ENCODE measurements at places on chromosomes 3 and 15.

- DNase-seq = no peak
Observed at GRCh38 chr3:112815981-112816380, 30.7 kb downstream of the CD200R1L start.

- DNase-seq = no peak
Observed at GRCh38 chr3:32820430-32820829, 2.6 kb downstream of the TRIM71 start.

DNA sequence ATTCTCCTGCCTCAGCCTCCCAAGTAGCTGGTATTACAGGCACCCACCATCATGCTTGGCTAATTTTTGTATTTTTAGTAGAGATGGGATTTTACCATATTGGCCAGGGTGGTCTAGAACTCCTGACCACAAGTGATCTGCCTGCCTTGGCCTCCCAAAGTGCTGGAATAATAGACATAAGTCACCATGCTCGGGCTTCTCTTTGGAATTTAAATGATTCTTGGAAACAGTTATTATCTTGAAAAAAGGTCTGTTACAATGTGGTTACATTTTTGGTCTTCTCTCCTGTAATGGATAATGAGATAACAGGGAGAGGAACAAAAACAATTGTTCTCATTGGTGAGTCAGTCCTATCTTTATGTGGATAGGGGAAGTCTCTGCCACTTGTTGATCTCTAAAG, 59.8 kb upstream of the AADACL2 start:
- no peak for DNase-seq

DNA sequence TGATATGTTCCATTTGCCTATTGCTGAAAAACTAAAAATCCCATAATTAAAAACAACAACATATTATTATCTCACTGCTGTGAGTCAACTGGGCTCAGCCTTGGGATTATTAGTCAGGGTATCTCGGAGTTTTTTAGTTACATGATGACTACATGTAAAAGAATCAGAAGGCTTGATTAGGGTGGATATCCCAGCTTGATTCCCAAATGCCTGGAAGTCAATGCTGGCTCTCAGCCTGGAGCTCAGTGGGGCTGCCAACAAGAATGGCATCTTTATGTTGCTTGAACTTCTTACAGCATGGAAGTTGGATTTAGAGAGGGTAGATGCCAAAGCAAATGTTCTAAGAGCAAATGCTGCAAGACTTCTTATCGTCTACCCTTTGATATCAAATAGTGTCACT, 278.5 kb downstream of the PLOD2 start:
- DNase-seq = no peak

DNA sequence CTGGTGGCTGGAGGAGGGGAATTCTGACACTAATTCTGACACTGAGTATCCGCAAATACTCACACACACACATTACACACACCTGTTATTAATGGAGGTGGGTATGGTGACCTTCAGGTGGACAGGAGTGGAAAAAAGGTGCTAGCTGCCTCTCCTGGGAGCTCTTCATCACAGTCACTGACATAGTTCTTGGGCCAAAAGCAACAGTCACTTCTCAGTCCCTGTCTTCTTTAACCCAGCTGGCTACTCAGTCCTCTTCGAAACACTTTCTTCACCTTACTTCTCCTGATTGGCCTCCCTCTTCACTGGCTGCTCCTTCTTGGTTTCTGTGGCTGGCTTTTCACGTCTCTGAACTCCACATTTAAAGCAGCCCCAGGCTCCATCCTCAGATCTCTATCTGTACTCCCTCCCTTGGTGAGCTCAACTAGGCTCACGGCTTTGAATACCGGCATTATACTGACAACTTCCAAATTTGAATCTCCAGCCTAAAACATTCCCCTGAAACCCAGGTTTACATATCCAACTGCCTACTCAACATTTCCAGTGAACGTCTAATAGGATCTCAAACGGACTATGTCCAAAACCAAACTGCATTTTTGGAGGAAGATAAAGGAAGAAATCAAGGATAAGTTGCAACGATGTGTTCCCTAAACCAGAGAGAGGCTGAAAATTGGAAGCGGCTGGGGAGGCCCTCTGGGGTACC, 53.2 kb upstream of the HEG1 start:
- no peak for DNase-seq

DNA sequence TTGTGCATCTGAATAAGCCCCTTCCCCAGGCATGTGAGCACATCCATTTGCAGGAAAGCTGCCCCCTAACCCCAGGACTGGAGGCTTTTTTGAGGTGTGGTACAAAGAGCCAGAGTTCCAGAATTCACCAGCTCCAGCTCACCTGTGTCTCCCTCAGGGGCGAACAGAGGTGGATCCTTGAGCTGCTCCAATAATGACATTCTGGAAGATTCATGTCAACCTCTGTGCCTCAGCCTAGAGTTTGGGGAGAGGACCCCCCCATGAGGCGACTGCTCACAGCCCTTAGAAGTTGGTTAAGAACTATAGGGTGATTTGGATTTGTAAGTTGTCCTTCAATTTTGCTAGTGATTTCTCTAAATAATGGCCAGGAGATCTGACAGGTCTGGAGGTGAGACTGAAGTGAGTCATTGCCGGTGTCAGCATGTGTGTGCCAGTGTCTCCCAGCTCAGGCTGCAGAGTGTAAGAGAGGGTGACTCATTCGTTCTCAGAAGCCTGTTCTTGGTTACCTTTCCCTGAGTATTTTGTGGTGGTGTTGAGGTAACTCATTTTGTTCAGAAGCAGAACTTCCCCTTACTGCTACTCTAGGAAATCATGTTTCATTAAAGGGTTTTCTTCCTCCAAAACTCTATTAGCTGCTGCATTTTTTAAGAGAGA, 136.9 kb upstream of the TOPAZ1 start:
- DNase-seq = no peak

DNA sequence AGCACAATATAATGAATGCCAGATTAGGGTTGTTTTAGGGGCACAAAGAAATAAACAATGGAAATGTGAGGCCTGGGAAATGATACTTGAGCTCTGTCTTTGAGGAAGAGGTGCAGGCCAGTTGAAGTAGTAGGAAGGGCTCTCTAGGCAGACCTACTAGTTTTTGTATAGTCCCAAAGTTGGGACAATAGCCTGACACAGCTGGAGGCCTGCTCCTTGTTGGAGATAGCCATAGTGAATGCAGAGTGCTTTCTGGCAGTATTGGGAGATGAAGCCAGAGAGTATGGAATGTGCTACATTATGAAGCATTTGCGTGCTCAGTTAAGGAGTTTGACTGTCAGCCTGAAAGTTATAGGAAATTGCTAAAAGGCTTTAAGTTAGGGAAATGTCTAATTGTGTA, 251.2 kb upstream of the ZPLD1 start:
- no peak for DNase-seq

DNA sequence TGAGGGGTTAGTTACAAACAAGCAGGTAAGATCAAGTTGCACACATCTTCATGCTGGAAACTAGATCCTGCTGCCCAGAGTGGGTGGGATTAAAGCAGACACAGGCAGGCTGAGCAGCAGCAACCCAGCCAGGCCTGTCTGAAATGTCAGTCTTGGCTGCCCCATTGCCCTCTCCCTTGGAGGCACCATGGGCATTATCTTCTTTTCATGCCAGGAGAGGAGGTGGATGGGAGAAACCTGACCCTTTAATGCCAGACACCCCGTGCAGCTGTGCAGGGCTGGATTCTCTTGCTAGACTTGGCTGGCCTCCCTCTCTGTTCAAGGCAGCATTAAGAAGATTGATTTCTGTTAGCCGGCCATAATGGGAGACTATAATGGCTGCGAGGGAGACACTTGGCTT, 23.0 kb upstream of the EPHB1 start:
- DNase-seq = no peak

DNA sequence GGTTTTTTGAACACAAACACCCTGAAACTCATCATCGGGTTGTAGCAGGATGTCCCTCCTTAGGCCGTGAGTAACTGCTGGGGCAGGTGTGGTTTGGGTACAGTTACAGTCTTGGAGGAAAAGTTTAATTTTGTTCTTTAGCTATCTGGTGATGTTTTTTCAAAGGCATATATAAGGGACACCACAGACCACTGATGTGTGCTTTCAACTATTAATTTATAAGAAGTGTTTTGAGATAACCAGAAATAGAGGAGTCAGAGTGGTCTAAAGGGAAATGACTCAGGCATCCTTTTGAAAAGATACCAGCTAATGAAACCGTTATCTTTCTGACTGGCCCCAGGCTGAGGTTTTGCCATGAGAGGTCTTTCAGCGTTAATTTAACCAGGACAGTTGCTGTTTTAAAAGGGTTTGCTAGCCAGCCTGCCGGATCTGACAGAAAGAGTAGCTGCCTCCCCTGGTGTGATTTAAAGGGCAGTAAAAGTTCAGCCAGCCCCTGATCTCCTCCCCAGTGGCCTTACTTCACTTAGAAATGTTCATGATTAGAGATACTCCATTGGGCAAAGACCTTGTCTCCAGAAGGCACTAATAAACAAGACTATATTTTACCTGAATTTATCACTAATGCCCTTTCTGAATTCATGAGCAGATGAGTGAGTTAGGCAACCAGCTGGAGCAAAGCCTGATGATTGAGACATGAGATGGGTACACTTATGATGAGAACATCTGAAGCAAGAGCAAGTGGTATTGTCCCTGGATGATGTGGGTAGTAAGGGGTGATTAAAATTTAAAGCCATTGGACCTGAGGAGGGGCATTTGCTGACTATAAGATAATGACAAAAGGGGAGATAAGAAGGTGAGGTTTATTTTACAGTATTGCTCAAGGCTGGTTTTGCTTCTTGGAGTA, 482.5 kb upstream of the TBL1XR1 start:
- DNase-seq = no peak

DNA sequence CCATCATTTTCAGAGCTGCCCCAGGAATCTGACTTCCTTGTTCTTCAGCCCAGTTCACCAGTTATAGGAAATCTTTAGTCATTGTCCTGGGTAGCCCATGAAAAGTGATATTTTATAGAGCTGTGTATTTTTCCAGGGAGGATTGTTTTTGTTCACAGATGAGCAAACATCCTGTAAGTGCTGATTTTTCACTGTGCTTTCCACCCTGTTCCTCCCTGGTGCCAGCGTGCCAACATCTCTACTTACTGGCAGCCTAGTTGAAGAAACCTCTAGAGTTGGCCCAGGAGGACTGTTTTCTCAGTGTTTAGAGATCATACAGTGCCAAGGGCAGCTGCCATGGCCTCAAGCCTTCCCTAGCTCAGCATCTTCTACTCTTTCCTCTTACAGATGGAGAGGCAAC, 41.3 kb downstream of the ST6GAL1 start:
- no peak for DNase-seq

GRCh38 chr15:62173215-62173614, 8.1 kb upstream of the C2CD4B start:
- DNase-seq = peak; percentile 53

- no peak for DNase-seq
Observed at GRCh38 chr15:57438166-57438565, 61.9 kb downstream of the CGNL1 start.

- DNase-seq = peak; percentile 47
Observed at GRCh38 chr3:69865925-69866679, 126.8 kb downstream of the MITF start.

GRCh38 chr3:141379250-141379966, 11.1 kb downstream of the ZBTB38 start:
- peak; percentile 63 for DNase-seq

DNA sequence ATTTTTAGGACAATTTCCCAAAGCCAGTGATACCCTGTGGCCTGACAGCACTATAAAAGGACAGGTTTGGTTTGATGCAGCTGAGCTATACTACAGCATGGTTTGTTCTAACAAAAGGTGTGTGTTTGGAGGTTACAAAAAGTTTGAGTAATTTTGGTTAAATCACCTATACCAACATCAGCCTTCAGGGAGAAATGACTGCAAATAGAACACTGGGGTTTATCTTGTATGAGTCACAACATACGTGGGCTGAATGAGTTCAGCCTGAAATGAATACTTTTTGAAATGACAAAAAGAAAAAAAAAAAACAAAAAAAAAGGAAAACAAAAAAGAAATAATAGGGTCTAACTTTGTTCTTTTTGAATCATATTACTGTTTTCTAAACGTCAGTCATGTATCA, 345.7 kb downstream of the CNTN3 start:
- DNase-seq = no peak

GRCh38 chr15:35487417-35487816, 58.5 kb downstream of the DPH6 start:
- DNase-seq = no peak

- DNase-seq = no peak
Observed at GRCh38 chr15:68347392-68347791, 69.8 kb downstream of the FEM1B start.

DNA sequence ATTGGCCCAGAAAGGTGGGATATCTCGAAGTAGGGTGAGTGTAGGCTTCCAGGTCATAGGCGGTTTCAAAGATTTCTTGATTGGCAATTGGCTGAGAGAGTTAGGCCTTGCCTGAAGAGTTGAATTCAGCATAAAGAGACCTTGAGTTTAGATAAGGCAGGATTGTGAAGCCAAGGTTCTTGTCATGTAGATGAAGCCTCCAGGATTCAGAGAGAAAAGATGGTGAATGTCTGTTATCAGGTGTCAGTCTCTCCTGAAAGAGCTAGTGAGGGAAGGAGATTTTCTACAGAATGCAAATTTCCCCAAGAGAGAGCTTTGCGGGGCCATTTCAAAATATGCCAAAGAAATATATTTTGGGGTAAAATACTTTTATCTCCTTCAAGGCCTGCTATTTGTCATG, 217.0 kb upstream of the TLE3 start:
- DNase-seq = no peak

GRCh38 chr3:4983739-4984510, 4.7 kb downstream of the BHLHE40 start:
- DNase-seq = no peak

- DNase-seq = no peak
Observed at GRCh38 chr3:49498239-49498638, 28.2 kb downstream of the DAG1 start.

DNA sequence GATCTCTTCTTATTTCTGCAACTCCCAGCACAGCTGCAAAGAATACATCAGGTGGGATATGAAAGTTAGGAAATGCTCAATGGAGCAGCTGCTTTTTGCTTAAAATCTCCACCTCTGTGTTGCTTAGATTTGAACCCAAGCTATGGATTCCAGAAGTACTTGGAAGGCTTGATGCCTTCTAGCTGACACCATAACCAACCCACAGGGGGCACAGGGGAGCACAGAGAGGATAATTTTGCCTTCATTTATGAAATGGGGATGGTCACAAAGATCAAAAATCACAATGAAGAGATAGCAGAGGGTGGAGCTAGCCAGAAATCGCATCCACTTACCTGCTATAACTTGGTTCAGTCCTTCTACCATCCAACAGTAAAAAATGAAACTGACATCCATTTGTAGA, 75.7 kb downstream of the DUT start:
- DNase-seq = no peak

DNA sequence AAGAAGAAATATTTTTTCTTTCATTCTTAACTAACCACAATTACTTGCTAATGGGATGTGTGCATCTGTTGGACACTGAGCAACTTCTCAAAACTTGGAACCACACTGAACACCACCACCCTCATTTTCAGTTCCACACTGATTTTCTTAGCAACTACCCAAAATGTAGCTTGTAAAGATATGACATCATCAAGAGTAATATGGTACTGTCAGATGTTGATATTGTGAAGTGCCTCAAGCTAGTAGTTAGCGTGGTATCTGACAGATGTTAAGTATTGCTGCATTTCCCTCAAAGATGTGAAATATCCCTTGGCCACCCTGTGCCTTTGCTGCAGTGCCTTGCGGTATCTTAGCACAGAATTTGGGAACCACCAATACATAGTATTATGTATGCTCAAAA, 9.3 kb downstream of the RFTN1 start:
- DNase-seq = no peak

GRCh38 chr15:101037090-101037830, 118.1 kb downstream of the LRRK1 start:
- no peak for DNase-seq
